ENCODE measurements at places on chromosomes 12 and 14.

- DNase-seq, result no peak
Observed at GRCh38 chr12:95261109-95261508, 43.5 kb downstream of the VEZT start.

DNA sequence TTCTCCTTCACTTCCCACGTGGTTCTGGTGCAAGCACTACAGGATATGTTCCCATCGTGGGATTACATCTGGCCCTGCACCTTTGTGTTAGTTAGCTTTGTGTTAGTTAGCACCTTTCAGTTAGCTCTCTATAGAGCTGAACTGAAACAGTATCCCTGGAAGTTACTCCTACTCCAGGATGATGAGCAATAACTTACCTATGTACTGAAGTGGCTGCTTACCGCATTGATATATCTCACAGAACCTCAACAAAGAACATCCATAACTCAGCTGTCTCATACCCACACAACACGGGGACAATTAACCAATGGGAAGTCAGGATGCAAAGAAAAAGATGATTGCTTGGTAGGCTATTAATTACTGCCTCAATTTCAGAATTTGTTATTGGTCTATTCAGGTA, 146.6 kb downstream of the ASCL4 start:
- DNase-seq, result no peak

GRCh38 chr14:64775081-64775777, 71.0 kb downstream of the PLEKHG3 start:
- DNase-seq, result no peak

DNA sequence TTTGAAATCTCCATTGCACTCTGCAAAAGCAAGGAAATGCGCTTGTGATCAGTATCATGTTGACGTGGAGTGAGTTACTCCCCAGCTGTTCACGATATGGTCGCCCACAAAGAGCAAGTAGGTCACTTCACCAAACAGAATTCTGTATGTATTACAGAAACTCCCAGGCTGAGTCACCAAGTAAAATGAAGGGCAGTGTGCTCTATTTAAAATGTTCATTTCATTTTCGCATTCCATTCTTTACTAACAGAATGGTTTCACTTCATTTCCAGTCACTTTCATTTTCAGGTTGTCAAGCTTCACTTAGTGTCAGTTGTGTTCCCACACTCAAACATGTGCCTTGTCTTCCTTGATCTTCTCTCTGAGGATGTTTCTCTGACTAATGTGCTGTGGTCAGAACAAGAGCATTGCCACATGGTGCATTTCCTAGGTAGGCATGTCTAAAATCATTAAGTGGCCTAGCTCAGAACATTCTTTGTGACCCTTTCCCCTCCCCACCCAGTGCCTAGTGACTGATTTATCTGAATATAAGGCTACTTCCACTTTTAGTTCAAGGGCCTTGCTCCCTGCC, 391.2 kb downstream of the RAD51B start:
- DNase-seq, result peak; percentile 4

- no peak for DNase-seq
Observed at GRCh38 chr12:68089101-68089500, 70.4 kb downstream of the IFNG start.

DNA sequence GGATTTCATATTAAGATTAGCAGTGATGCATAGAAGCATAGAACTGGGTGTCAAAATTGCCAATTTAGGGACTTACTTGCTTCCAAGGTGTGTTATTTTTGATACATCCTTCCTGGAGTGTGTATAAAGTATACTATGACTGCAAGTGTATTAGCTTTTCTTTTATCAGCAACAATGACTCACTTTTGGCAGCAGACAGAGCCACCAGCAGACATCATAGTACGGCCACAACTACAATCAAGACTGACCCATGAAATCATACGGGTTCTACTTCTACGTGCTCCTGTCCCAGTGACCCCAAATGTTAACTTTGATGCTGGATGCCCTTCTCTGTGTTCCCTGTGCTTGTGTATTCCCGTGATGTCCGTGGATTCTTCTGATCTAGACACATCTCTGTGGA, 443.9 kb downstream of the TMEM132D start:
- DNase-seq, result no peak

DNA sequence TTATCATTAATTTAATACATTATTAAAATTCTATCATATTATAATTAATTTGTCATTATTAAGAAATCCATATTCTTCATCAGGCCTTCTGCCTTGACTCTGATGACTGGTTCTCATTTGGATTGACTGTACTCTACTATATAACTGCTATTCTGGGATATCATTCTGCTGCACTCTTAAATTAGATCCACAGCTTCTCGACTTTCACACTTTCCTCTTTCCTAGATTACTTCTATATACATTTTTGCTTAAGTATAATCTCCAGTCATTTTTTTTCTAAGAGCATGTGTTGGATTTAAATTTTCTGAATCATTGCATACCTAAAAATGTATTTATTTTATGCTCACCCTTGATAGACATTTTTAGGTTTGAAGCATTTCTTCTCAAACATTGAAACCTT, 12.4 kb downstream of the GRIP1 start:
- DNase-seq, result no peak

All from stimulated activated CD8-positive, alpha-beta memory T cell treated with anti-CD3 and anti-CD28 coated beads, Interleukin-4, amount 100 ng/mL, for 1 hour (primary cell).